HL-60 (cell line): ENCODE measurements at places on chromosomes 6 and 20.

DNA sequence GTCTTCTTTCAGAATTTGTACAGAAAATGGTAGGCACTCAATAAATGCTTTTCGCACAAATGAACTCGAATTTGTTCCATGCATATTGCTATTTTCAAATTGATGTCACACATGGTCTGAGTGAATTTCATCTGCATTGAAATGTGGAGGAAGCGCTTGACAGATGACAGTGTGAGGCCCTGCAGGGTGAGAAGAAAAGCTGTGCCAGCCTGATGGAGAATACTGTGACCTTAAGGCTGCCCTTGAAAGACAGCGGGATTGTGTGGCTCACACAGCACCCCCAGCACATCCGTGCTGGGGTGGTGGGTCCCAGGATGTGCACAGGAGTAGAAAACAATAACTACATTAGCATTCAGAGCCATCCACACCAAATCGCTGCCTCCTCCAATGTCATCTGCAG is 14.8 kb upstream of the MCHR2 start:
- DNase-seq: no peak

DNA sequence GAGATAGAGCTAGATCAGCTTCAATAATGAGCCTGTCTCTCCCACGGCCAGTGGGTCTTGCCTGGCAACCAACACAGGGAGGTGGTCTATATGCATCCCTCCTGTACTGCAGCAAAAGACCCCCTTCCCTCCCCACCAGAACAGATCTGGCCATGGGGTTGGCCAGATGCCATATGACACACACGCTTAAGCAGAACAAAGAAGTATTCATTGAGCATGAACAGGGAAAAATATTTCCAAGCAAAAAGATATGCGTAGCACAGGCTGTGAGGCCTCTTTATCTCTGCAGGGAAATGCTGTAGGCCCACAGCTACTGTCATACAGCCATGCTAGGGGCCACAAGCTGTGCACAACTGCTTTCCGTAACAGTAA is 73.4 kb upstream of the NRSN1 start:
- DNase-seq: no peak

- no peak for DNase-seq
Observed at GRCh38 chr6:11206576-11206975, 25.9 kb downstream of the NEDD9 start.

GRCh38 chr20:10591946-10592521 is 81.8 kb downstream of the JAG1 start:
- DNase-seq: no peak

DNA sequence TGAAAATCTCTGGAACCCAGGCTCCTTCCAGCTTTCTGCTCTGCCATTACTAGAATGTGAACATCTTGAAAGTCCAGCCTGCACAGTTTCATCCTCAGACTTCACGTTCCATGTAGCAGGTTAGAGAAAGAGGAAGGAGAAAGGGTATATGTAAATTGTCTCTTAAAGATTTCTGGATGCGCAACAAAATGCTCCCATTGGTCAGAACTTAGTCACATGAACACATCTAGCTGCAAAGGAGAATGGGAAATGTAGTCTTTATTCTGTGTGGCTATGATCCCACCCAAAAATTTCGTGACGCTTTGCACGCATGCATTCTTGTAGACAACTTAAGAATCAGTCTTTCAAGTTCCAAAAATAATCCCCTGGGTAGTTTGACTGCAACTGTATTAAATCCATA is 46.4 kb upstream of the CHD6 start:
- no peak for DNase-seq

DNA sequence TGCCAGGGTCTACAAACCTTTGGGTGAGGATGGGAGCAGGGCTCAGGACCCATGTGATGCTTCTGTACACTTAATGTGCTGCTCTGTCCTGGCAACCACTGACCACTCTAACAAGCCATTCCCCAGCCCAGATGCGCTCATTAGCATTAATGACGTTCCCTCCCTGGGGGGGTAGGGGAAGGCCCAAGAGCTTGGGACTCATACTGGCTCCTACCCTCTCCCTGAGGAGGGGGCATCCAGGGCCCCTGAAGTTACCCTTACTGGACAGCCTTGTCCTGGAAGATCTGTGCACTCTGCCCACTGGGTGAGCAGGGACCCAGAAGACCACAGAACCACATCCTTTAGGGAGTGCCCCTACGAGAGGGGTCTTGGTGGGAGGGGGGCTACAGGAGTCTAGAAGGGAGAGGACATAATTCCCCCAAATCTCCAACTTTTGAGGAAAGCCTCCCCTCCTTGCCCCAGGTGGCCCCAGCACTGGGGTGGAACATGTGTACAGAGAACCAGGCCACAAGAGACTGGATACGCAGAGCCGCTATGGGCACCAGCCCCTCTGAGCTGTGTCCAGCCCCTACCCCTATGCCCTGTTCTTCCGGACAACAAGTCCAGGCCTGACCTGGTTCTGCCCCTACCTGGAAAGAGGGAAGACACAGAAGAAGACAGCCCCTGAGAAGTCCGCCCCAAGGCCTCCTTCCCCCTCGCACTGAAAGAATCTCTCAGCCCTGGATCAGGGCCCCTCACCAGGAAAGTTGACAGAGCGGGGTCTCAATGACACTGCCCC is 1.4 kb downstream of the TEAD3 start:
- no peak for DNase-seq

GRCh38 chr6:6256886-6257285 is 63.6 kb downstream of the F13A1 start:
- no peak for DNase-seq

DNA sequence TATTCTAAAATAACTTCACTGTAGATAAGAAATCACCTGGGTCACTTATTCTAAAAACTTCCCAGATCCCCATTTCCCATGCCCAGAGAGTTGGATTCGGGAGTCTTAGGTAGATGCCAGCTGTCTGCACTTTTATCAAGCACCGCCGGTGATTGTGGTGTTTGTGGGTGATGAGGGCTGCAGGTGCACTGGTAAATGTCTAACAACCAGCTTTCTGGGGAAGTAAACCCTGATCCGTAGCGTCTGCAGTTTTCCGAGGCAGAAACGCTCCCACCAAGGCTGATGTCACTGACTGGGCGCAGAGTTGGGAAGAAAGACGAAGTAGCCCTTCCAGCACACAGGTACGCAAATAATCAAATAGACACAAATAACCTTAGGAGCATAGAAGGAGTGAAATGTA is 152.2 kb upstream of the KCNG1 start:
- no peak for DNase-seq

GRCh38 chr6:22327881-22328280 is 31.0 kb upstream of the PRL start:
- no peak for DNase-seq

- peak; percentile 28 for DNase-seq
Observed at GRCh38 chr6:56843476-56844349, 111.2 kb upstream of the BEND6 start.

GRCh38 chr20:10519361-10520046 is 84.4 kb downstream of the SLX4IP start:
- no peak for DNase-seq

DNA sequence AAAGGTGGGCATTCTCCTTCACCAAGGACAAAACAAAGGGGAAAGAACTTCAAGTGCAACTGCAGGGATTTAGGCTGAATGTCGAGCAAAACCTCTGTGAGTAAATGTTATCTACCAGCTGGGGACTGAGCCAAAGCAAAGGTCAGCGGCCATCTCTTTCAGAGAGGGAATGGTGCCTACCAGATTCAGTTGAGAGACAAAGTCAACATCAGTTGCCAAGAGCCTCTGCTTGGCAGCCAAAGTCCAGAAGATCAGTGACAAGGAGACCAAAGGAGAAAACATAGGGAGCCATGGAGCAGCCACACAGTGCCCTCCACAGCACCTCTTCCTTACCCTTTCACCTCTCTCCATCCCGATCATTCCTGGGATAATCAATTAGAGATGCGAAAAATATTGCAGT is 472.5 kb downstream of the KIF16B start:
- DNase-seq: no peak

DNA sequence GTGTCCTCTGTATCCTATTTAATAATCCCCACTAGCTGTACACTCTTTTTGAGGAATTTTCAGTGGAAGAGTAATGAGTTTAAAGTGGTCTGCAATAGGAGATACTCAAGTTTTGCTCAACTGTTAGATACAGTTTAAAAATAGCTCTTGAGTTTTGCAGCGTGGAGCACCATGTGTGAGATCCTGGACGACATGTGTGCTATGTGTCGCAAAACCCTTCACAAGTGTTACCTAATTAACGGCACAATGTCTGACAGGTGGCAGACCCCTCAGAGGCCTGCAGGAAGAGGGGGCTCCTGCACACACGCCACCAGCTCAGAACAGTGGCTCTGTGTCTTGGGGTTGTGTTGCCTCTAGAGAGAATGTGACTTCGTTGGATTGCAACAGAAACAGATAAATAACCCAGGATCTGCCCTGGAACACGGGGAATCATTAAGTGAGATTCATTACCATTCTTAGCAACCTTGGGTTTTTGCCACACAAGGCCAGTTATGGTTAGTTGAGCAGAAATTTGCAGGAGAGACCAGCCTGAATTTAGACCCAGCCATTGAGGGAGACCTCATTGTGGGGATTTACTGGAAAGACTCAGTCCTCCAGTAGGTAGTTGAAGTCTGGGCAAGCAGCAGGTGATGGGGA is 73.8 kb downstream of the SASH1 start:
- DNase-seq: peak; percentile 26

DNA sequence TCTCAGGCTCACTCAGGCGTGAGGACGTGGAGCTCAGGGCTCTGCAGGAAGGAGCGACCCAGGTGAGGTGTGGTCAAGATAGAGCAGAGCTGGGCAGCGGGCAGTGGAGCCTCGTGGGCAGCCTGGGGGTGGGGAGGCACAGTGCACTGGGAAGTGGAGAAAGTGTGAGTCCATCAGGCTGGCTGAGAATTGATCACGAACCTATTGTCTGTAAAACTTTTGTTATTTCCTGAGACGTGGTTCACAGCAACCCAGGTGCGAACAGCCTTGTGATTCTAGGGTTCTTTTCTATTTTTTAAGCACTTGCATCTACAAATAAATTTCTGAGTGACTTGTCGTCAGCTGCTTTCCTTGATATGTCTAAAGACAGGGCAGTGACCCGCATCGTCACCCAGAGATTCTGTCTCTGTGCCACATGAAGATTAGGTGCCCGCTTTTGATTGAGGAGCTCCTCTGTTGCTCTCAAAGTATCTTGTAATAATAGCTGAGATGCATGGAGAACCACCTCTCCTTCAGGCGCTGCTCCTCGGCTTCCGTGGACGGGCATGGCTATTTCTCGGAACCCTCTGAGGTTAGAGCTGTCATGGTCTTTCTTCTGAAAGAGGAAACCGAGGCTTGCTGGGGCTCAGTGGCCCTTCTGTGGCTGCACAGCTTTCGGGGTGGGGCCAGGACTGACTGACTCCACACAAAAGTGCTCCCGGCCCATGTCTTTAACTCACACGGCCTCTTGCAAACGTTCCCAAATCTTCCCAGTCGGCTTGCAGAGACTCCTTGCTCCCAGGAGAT is 662 bp upstream of the CCR6 start:
- no peak for DNase-seq

GRCh38 chr6:53171605-53172467 is 23.2 kb upstream of the GCM1 start:
- peak; percentile 43 for DNase-seq

GRCh38 chr20:17541996-17542395 is 10.8 kb upstream of the BFSP1 start:
- no peak for DNase-seq

DNA sequence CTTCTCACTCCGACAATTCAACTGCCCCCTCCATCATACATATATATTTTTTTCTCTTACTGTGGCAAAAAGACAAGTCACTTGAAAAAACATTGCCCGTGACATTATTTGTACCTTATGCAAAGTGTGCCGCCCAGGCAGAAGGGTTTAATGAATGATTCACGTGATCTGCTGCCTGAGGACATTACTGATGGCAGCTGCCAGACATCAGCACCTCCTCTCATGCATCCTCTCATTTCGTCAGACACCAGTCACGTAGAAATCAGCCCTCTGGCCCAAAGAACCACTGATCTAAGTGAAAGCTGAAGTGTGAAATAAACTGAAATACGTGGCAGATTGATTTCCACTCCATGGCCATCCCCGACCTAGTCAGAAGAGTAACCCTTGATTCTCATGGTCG is 218.8 kb upstream of the PDE10A start:
- DNase-seq: no peak

- DNase-seq: no peak
Observed at GRCh38 chr6:141443032-141443431, 689.7 kb upstream of the GJE1 start.

GRCh38 chr20:2133318-2134183 is 31.9 kb downstream of the STK35 start:
- DNase-seq: no peak

DNA sequence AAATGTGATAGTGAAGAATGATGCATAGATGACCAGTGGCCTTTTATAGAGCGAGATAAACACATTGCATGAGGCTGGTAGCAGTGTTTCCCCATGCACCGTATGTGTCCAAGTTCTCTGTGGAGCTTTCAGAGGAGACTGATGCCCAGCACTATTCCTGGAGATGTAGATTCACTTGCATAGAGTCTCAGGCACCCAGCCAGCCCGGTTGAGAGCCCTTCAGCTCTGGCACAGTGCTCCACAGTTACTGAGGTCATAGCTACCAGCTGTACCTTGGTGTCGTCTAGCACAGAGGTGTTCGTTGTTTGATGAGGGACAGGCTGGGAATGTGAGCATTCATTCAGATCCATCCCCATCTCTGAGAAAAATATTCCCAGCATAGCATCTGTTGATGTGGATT is 328.9 kb downstream of the FARS2 start:
- no peak for DNase-seq

DNA sequence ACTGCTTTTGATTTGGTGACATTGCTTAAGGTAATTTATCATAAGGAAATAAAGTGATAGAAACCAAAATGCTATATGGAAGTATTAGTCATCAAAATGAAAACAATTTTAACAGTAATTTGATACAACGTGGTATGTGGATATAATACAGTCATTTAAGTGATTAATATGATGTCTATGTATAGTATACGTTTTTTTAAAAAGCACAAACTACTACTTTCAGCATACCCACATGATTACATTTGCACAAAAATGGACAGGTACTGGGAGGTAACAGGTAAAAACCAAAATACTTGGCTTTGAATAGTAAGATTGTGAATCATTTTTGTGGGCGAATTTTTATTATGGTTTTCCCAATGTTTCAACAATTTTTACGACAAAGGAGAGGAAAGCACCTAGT is 97.6 kb downstream of the OGFRL1 start:
- DNase-seq: no peak

DNA sequence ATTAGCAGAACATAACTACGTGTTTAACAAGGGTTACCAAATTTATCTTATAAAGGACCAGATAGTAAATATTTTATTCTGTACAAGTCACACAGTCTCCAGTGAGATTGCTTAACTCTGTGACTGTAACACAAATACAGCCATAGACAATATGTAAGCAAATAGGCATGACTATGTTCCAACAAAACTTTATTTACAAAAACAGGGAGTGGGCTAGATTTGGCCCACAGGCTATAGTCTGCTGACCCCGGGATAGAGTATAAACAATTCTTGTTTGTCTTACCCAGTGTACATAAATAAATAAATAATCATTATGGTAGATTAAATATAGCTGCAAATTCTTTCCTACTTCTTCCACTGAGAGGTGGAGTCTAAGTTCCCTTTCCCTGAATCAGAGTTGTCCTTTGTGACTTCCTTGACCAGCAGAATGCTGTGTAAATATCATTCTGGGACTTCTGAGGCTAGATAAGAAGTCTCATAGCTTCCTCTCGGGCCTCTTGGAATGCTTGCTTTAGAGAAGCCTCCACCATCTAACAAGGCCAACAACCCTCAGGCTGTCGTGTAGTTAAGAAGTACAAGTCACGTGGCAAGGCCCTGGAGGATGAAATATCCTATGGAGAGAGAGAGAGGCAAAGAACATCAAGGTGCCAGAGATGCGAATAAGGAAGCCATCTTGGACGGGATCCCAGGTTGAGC is 59.1 kb upstream of the TMEM244 start:
- no peak for DNase-seq
